ENCODE measurements at places on chromosomes 1 and 21. TPM values are rescaled to one million over a fixed set of nuclear protein-coding genes. Genes with fewer than 3 reads are reported as not detected.

MEX3A gene
- 0.05 TPM for total RNA-seq

PTPN7 gene
- total RNA-seq = 242 TPM

IL6R gene
- total RNA-seq = 0.16 TPM

DCDC2B gene
- total RNA-seq = not detected

TCHHL1 gene
- total RNA-seq = not detected

CNTN2 gene
- total RNA-seq = not detected

OR2L5 gene
- total RNA-seq = not detected

SLC2A5 gene
- total RNA-seq = not detected

SPRR2D gene
- not detected for total RNA-seq

DISC1 gene
- 14.7 TPM for total RNA-seq

PCP4L1 gene
- total RNA-seq = 0.40 TPM

LAD1 gene
- total RNA-seq = not detected

LCE1E gene
- not detected for total RNA-seq

SEMA4A gene
- total RNA-seq = 17.8 TPM

EPHA10 gene
- not detected for total RNA-seq

LCE2A gene
- not detected for total RNA-seq

TMEM63A gene
- 85.8 TPM for total RNA-seq

RFX5 gene
- 63.9 TPM for total RNA-seq

C1orf216 gene
- total RNA-seq = 16.7 TPM

RNU1-4 gene
- total RNA-seq = 1,730 TPM

TPR gene
- 143 TPM for total RNA-seq

SPRR2E gene
- total RNA-seq = not detected

RAB25 gene
- 0.50 TPM for total RNA-seq

ANP32E gene
- total RNA-seq = 155 TPM

LDLRAD1 gene
- not detected for total RNA-seq

HRNR gene
- not detected for total RNA-seq

SARS1 gene
- 157 TPM for total RNA-seq

OPTC gene
- total RNA-seq = not detected

LCK gene
- 464 TPM for total RNA-seq

CYP4A22 gene
- not detected for total RNA-seq

CRNN gene
- not detected for total RNA-seq

BCL2L15 gene
- total RNA-seq = 1.0 TPM

RPTN gene
- not detected for total RNA-seq

VAMP4 gene
- total RNA-seq = 12.2 TPM

NTRK1 gene
- total RNA-seq = 9.9 TPM

PTCH2 gene
- 1.4 TPM for total RNA-seq

FALEC gene
- total RNA-seq = not detected

FMO1 gene
- not detected for total RNA-seq

RNU1-2 gene
- total RNA-seq = 2,232 TPM

HNRNPR gene
- 217 TPM for total RNA-seq

DMRTA2 gene
- total RNA-seq = not detected

S100A7A gene
- total RNA-seq = not detected

RAB3B gene
- total RNA-seq = 0.08 TPM

LCE2B gene
- not detected for total RNA-seq

TAL1 gene
- total RNA-seq = not detected

AIM2 gene
- 1.8 TPM for total RNA-seq

RRAGC gene
- total RNA-seq = 14.9 TPM

FCRL4 gene
- not detected for total RNA-seq

SH3D21 gene
- total RNA-seq = 14.6 TPM

NPPB gene
- total RNA-seq = not detected

All from activated CD8-positive, alpha-beta T cell treated with anti-CD3 and anti-CD28 coated beads, Interleukin-2, amount 10 ng/mL, durations not matched to agents 7 days and 5 days (primary cell).